ENCODE measurements at places on chromosomes 13 and 19.
A peak's percentile ranks its signal among the peaks of the same experiment; 100 is the strongest.

- DNase-seq, result no peak
Observed at GRCh38 chr13:46905249-46905648, 8.4 kb upstream of the HTR2A start.

DNA sequence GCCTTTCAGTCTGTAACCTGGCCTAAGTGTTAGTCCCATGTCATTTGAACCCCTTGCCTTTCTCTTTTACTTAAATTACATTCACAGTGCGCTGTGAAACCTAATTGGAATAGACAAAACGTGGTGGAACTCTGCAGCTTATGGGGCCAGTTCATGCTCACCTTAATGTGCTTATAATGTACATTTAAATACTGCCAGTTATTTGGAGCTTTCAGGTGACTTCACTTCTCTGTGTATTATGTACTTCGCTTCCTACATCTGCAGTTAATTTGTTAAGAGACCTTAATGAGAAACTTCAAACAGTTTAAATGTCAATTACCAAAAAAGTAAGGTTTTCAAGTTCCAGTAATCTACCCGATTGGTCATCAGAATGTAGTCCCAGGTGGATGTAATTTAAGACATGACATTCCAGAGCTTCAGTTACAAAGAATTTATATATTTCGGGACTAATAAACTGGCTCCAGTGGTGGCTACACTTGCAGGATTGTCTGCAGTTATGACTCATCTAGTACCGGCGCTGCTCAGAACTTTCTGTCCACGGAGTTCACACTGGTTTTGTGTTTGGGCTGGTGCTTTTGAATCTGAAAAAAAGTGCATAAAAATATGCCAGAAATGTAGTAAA lies 125.3 kb downstream of the TM9SF2 start:
- DNase-seq, result no peak

- no peak for DNase-seq
Observed at GRCh38 chr13:57128909-57129308, 11.8 kb upstream of the PRR20A start.

GRCh38 chr13:96248103-96248502 lies 158.2 kb downstream of the HS6ST3 start:
- DNase-seq, result no peak

DNA sequence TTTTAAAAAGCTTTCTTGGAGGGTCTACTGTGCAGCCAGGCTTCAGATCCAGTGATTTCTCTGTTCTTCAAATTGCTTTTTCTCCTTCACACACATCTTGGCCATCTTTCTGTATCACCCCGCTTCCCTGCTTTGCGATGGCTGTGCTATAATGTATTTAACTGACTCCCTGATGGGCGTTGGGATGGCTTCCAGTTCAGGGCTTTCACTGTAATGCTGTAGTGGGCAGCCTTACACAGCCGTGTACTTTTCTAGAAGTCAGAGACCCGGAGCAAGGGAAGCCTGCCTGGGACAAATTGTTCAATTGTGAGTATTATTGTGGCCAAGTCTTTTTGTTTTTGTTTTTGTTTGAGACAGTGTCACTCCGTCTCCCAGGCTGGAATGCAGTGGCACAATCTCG lies 19.4 kb upstream of the PAK4 start:
- DNase-seq, result no peak

DNA sequence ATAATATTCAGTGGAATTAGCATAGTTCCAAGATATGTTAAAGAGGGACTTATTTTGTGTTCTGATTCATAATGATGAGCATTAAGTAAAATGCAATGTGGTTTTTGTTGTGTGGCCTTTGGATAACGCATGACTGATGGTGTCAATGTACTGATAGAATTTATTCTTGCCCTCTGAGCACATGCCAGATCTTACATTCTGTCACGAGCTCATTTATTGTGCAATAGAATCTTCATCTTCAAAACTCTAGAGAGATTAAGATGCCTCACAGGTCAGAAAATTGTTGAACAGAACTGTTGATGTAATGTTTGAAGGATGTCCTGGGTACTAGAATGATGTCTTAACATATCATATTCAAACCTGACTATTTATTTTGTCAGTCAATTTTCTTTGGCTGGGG lies 148.0 kb upstream of the HTR2A start:
- DNase-seq, result no peak

GRCh38 chr13:22175241-22175640 lies 504.4 kb downstream of the FGF9 start:
- no peak for DNase-seq

DNA sequence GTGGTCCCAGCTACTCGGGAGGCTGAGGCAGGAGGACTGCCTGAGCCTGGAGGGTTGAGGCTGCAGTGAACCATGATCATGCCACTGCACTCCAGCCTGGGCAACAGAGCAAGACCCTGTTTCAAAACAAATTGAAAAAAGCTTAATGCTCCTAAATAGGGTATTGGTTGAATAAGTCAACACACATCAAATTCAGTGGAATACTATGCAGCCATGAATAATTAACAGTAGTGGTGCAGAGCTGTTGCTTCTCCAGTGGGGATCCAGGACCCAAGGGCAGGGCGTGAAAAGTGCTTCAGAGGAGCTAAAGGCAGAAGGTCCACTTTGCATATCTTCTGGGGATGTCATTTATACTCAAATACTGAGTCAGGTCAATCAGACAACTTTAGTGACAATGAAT lies 18.2 kb downstream of the SIGLEC8 start:
- DNase-seq, result no peak

DNA sequence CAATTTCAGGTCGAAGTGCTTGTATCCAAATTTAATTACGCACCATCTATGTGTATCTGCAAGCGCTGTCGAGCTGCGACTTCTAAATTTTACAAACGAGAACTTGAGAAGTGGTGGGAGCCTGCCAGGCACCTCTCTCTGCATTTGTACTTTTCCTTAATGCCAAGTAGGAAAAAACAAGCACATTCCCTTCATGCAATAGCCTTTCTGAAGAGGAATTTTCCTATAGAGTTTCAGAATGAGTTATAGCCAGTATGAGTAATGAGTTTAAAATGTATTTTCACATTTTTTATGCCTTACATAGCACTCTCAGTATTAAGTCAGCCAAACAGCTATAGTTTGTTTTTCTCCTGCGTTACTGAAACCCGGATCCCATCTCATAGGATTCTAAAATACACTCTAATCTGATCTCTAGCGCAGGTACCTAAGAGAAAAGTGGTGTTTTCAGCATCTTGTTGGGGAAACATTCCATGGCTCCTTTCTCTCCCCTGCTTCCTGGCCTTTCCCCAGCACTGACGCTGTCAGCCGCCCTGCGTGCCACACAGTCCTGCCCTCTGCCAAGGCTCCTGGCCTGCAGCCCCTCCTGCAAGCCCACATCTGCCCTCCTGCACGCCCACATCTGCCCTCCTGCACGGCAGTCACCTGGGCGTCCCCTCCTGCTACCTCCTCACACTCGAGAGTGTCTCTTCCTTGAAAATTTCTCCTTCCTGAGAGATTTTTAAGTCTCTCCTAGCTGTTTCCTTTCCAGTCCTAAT lies 526.9 kb downstream of the MYO16 start:
- no peak for DNase-seq

DNA sequence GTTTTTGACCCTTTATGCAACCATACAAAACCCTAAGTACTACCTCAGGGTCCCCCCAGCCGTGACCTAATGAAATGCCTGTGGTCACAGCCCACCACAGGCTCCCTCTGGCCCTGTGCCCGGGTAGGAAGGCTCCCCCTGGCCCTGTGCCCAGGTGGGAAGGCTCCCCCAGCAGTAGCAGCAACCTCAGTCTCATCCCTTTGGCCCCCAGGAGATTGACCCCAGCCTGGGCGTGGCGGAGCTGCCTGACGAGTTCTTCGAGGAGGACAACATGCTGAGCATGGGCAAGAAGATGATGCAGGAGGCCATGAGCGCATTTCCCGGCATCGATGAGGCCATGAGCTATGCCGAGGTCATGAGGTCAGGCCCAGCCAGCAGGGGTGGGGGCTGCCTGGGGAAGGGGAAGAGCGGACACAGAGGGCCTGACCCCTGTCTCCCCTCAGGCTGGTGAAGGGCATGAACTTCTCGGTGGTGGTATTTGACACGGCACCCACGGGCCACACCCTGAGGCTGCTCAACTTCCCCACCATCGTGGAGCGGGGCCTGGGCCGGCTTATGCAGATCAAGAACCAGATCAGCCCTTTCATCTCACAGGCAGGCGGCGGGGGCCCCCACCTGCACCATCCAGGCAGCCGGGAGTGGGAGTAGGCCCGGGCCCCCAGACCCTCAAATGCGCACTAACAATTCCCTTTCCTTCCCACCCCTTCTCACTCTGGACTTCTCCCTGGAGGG lies 6.3 kb upstream of the BEST2 start:
- DNase-seq, result no peak

DNA sequence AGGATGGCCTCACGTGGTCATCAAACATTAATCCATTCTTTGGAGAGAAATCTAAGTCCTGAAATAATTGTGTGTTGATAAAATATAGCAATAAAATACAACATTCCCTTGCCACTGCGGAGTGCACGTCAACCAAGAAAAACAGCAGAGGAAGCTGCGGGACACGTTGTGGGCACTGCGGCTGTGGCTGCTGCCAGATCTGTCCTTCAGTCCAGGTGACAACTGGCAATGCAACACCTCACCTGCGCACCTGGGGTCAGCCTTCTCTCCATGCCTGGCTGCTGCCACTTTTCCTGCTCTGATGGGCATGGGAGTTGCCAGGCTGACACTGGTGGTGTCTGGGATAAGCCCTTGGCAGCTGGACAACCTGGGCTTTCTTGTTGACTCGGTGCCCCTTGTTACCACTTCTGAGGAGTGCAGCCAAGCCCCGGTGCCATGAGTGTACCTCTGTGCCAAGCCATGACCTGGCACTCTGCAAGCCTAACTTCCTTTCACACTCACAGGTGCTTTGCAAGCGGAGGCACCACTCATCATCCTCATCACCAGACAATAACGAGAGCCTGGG lies 251.6 kb upstream of the TSHZ3 start:
- no peak for DNase-seq

DNA sequence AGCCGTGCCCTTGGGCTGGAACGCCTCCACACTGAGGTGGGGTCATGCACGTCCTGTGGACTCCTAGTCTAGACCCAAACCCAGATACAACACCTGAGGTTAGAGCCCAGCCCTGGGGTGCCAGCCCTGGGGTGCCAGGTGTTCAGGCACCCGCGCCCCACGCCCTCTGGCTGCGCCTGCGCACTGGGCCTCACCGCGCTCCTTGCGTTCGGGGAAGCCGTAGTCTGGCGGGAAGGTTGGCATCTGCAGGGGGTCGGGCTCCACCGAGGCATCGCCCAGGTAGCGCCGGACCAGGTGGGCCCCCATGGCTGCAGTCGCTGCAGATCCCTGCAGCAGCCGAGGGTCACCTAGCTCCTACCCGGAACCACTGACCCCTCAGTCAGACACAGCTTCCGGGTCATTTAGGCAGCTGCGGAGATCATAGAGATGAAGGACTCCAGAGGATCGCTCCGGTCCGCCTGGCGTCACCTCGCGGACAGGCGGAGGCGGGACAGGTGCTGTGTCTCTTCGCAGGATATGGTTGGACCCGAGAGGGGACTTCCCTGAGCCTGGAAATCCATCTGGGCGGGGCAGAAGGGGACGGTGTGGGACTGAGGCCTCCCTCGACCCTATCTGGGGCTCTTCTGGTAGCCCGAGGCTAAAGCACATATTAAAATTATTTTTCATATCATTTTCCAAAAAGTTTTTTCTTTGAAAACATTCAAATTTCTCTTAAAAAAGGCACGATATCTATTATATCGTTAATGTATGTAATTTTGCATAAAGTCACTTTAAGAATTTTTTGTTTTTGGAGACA lies at the start of gene NDUFB7:
NDUFB7 (minus strand) TSS at position 372 of the 796 bp plus-strand sequence; CDS start at position 306, 66 bp downstream.
- DNase-seq, result peak; percentile 89

GRCh38 chr13:98749501-98749900 lies 3.0 kb downstream of the SLC15A1 start:
- no peak for DNase-seq

Data from NCI-H1436 treated with DMSO at 0.1 percent for 48 hours (cell line).